ENCODE measurements at places on chromosomes 1 and 21.

DNA sequence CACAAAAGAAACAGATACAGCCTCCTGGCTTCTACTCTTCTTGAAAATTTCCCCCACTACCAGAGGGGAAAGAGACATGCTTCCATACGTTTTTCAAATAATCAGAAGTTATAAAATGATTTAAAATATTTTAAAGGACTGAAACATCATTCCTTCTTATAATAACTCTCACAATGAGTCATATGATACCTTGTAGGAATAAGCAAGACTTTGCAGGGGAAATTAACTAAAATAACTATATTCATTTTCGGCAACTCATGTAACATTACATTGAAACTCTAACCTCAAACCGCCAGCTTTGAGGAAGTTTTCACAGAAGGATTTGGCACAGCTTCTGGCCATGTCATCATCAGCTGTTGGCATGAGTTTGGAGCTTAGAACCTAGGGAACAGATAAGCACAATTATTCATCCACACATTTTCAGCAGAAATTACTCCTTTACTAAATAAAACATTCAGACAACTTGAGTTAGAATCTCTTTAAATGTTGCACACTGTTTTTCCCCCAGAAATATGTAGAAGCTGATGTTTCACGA is 85.9 kb downstream of the USP24 start:
- DNase-seq: no peak

- no peak for DNase-seq
These were observed 4.2 kb downstream of the CD48 start for GRCh38 chr1:160707236-160708064.

DNA sequence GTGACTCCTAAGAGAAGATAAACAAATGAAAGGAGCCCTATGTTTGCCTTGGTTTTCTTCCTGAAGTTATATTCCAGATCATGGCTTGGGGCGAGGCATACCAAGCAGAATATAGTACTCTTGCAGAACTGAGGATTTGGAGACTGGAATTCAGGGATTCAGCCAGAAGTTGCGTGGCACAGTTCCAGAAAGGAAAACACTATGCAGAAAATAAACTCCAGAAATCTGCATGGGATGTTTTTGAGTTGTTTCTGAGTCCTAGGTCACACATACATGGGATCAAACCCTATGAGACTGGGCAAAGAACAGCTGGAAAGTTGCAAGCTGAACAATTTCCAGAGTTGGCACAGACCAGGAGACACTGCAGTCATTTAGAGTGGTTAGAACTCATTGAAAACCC is 42.9 kb upstream of the IFFO2 start:
- peak; percentile 61 for DNase-seq

DNA sequence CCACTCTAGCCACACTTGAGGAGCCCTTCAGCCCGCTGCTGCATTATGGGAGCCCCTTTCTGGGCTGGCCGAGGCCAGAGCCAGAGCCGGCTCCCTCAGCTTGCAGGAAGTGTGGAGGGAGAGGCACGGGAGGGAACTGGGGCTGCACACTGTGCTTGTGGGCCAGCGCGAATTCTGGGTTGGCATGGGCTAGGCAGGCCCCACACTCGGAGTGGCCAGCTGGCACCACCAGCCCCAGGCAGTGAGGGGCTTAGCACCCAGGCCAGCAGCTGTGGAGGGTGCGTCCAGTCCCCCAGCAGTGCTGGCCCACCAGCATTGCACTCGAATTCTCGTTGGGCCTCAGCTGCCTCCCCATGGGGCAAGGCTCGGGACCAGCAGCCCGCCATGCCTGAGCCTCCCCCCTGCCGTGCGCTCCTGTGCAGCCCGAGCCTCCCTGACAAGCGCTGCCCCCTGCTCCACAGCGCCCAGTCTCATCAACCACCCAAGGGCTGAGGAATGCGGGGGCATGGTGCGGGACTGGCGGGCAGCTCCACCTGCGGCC is 785.9 kb upstream of the TPTE start:
- DNase-seq: no peak

- no peak for DNase-seq
These were observed 65.6 kb upstream of the ERRFI1 start for GRCh38 chr1:8091691-8092090.

- DNase-seq: no peak
These were observed 181.7 kb downstream of the ROR1 start for GRCh38 chr1:63955370-63956145.

DNA sequence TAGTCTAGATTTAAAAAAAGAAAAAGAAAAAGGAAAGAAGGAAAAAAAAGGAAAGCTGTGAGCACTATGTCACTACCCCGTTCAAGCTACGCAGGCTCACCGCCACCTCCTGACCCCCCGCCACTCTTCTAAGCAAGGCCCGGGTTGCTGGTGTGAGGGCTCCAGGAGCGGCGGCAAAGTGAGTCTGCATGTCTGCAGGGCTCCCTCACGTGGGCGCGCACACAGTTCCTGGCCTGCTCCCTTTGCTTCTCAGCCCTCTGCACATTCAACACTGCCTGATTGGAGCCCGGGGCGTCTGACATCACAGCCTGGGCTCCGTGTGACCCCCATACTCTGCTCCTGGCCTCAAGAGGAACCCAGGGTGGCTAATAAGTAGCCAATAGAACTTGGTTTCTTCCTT is 81.4 kb upstream of the TLR5 start:
- DNase-seq: no peak

- no peak for DNase-seq
These were observed 40.2 kb downstream of the RASAL2 start for GRCh38 chr1:178134061-178134460.

DNA sequence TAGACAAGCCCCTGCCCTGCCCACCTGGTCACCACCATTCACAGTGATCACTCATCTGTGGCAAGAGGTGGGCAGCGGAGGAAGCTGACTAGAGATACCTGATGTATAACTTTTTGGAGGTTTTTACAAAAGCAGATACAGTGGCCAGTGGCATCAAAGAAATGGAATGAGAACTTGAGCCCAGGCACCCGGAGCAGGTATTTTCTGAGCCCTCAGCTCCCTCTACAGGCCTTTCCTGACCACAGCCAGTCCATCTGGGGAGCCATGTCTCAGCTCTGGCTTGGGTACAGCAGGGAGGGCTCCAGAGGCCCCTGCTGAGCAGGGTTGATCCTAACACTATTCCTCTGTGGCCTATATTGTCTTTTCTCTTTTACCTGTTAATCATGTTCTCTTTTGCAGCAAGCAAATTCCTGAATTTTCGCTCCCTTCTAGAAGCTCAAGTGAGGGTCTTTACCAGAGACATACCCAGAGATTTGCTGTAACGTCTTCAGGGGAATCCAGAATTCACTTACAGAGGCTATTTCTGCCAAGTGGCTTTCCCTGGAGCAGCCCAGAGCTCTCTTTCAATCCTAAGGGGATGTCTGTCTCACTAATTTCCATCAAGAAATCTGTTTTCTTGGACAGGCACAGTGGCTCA is 27.3 kb downstream of the GPR157 start:
- no peak for DNase-seq

DNA sequence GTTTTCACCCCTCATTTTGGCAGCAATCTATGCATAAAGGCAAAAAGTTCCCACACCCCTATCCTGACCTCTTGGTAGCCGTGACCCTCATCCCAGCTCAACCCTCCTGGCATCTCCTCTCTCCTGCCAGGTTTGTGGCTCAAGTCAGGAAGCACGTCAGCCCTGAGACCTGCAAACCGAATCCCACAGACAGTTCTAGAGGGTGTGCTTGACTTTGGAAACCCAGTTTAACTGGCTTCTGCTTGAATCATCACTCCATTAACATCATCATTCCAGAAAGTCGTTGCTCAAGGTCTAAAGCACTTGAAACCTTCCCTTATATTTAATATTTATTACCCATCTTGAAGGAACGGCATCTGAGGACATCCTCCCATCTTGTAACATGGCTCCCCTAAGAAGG is 133.4 kb upstream of the ERG start:
- no peak for DNase-seq

DNA sequence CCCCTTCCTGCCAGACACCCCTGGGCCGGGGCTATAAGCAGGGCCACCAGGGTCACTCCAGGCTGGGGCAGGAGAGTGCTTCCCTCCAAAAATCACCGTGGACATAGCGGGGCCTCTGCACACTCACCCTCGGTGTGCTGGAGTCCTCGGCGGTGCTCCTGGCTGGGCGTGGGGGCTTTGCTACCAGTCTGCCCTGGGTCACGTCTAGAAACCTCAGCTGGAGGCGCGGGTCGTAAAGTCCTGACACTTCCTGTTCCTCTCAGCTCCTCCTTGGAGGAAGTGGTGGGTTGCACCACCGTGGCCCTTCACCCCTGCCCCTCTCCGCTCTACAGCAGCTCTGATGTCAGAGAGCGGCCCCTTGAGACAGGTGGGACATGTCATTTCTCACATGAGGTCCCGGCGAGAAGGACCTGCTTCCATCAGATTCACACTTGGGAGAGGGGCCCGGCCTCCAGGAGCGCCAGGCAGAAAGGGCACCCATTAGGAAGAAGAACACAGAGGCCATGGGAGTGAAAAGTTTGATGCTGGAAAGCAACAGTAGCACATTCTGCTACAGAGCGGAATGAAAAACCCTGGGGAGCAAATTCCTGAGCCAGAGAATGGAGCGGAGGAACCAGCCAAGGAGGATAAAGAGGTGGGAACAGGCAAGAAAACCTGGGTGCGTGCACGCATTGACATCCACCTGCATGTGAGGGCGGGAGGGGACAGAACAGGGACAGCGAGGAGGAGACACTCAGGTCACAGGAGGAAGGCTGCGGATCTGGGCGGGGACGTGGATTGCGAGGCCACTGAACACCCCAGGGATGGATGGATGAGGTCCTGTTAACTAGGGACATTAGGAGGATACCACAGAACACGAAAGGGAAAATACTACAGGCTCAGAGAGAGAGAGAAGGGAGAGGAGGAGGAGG is at the start of gene ITGB2:
ITGB2 (minus strand) TSS at position 206 of the 911 bp plus-strand sequence. CDS start 10,117 bp downstream, outside the sequence.
- no peak for DNase-seq

DNA sequence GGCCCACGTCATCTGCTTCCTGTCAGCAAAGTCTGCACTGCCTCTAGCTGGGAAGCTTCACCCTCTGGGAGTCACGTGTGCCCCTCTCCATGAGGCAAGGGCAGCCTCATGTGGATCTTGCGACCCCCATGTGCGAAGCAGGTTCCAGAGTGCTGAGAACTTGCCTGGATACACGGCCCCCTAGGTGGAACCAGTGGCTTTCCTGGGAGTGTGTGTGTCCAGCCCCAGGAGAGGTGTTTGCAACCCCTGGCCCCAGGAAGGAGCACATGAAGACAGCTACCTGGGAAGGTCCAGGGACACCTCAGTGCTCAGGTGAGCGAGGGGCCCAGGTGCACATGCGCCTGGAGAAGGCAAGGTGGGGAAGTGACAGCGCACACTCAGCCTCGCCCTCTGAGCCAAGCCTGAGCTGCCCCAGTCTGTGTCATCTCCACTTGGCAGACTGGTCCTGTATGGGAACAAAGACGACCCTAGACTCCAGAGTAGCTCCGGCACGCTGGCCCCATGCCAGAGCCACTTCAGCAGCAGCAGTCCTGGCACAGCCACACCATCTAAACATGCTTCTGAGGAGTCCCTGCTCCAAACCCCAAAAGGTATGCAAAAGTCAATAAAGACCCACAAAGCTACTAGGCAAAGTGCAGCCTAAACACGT is 8.9 kb downstream of the LSS start:
- no peak for DNase-seq

DNA sequence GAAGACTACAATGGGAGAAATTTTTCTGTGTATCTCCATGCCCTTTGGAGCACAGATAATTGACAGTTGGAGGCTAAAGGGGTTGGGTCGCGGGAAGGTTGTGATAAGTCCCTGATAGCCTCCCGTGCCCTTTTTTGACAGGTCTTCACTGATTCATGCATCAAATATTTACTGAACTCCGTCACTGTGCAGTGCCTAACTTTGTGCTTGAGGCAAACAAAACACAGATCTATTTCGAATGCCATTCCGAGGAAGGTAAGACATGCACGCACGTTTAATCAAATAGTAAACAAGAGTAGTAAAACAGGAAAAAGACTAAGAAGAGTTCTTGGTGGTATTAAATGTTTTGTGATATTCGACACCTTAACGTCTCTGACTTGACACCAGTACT is 494 bp upstream of the PIP5K1A start:
- DNase-seq: no peak

DNA sequence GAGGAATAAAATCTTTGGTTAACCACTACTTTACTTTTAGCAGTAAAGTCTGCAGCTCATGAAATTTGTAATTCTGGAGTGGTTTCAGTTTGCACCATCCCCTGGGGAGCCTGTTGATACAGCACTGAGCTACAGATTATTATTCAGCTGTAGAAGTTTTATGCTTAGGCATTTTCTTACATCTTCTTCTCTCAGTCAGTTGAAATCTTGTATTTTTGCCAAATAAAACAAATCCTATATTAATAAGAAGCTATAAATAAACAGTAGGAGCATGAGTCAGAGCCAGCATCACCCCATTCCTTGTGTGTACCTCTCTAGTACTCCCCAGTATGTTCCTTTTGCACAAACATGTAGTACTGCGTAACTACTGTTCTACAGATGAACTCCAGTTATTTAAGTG is 118.9 kb downstream of the ATF6 start:
- peak; percentile 56 for DNase-seq

GRCh38 chr1:168422203-168422847 is 121.5 kb downstream of the XCL2 start:
- no peak for DNase-seq

DNA sequence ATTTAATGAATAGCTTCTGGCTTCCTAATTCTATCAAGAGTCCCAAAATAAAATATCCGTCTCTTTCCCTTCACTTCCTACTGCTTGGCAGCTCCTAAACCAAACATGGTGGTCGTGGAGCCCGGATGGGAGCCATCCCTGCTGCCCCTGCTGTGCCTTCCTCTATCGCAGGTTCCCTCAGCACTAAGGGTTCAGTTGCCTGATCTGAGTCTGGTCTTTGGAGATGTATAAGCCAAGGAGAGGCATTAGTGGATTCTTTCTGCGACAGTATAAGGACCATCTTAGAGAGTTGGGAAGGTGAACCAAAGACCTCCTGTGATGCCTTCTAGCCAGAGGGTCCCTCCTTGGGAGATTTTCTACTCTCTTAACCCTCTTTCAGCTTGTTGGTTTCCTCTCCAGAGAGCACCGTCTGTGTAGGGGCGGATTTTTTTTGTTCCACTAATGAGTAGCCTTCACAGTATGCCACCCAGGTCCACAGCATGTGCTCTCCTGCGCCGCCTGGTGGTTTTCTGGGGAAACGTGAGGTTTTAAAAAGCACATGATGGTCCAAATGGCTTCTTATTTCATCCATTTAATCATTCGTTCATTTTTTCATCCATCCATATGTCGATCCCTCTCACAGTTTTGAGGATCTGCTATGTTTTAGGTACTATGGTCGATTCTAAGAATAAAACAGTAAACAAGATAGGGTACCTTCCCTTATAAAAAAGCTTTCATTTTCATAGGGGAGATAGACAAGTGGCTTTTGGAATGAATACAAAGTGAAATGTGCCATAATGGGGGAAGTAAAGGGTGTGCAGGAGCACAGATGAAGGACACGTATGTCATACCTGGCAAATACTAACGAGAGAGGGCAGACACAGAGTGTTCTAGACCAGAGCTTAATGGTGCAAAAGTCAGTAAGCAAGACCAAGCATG is 71.0 kb downstream of the NFASC start:
- DNase-seq: no peak

DNA sequence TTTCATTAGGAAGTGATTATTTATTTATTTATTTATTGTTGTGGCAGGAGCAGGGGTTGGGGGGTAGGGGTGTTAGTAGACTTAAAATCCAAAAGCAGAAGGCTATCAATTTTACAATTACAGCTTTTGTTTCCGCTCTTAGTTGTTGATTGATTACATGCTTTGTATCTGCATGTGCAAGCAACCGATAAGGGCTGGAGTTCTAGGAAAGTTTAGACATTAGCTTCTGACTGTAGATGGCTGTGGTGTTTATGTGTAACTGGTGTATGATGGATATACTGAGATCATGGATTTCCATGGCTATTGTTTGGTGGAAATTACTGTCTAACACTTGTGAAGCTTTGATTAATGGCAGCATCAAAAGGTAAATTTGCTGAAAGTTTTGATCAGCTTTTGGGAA is 2.8 kb downstream of the ST6GALNAC5 start:
- no peak for DNase-seq

- no peak for DNase-seq
These were observed 3.1 kb downstream of the CTXND2 start for GRCh38 chr1:150890033-150890416.
